ENCODE measurements at places on chromosomes 13 and 19.

DNA sequence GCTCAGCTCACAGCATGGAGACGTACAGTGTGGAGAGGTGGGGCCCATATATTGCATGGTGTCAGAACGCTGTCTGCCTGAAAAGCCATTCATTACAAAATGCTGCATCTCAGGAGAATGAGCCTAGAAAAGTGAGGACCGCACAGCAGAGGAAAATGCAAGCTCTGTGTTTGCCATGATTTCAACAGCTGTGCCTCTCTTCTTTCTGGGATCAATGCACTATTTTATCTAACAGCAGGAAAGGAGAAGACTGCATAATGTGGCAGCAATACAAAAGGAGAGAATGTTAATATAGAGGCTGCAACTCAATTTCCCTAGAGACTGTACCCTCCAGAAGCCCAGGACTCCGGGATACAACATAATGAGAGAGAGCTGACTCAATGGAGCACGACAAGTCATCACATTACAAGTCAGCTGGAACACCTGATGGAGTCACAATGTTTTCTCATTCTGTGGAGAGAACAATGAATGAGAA, 368.0 kb downstream of the FGF14 start:
- DNase-seq = no peak

GRCh38 chr19:7846155-7846646, 16.2 kb downstream of the EVI5L start:
- DNase-seq = no peak

DNA sequence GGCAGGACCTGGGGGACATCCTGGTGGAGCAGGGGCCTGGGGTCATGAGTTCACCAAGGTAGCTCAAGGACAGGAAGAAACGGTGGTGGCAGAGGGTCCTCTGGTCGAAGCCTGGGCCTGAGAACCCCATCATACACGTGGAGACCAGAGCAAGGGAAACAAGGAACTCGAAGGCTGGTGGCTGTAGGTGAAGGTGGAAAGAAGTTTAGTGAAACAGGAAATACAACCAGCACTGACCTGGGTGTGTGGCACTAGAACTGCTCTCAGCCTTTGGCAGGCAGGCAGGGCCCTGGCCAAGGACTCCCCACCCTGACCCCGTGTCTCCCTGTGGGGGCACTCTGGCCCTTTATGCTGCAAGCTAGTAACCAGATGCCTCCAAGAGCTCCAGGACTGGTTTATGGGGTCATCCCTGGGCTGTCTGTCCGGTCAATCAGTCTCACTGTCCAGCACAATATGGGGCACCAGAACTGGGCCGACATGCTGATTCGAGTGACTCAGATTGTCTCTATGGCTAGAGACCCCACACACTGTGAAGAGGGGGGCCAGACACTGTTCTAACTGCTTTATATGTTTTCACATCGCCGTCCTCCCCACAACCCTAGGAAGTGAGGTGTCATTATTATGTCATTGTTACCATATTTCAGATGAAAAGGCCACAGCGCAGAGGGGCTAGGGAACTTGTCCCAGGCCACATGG, 3.8 kb downstream of the COX6B2 start:
- no peak for DNase-seq

DNA sequence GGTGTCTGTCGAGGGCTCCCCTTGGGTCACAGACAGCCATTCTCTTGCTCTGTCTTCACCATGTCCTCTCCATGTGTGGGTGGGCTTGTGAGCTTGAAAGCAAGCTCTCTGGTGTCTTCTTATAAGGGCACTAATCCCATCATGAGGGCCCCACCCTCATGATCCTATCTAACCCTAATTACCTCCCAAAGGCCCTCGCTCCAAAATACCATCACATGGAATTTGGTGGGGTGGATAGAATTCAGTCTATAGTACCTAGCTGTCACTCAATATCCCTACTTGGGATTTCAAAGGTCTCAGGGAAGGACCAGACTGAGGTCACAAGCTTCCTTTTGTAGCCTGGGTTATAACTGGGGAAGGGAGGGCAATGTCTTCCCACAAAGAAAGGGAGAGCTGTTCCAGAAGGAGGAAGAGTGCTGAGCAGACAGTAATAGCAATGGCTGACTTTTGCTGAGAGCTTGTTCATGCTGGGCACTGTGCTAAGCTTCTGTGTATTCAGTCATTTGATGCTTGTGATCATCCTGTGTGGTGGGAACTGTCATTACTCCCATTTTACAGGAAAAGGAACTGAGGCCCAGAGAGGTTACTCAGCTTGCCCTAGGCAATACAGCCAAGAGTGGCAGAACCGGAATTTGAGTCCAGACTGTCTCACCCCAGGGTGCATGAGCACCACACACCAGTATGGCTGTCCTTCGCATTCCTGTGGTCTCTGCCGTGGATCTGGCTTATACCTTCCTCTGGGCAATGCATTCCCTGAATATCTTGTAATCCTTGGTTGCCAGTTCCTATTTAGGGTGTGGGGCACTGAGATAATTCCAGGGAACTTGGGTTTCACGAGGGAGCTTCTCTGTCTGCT, 8.2 kb downstream of the FXYD5 start:
- no peak for DNase-seq

DNA sequence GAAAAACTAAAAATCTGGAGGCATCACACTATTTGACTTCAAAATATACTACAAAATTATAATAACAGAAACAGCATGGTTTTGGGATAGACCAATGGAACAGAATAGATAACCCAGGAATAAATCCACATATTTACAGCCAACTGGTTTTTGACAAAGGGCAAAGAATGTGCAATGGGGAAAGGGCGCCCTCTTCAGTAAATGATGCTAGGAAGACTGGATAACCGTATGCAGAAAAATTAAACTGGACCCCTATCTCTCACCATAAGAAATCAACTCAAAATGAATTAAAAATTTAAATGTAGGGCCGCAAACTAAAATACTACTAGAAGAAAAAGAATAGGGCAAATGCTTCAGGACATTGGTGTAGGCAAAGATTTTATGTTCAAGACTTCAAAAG, 440.5 kb upstream of the SGCG start:
- DNase-seq = no peak

GRCh38 chr13:34108410-34108809, 290.5 kb downstream of the RFC3 start:
- no peak for DNase-seq

Data from stimulated activated CD4-positive, alpha-beta T cell treated with anti-CD3 and anti-CD28 coated beads, Interleukin-1b, Interleukin-23, amount 100 ng/mL, for 48 hours (primary cell).